HCT116 (cell line): ENCODE measurements at places on chromosomes 5 and 9. TPM values are rescaled to one million over a fixed set of nuclear protein-coding genes. Genes with fewer than 3 reads are reported as not detected.

SAXO1 gene
- total RNA-seq: not detected

DNA sequence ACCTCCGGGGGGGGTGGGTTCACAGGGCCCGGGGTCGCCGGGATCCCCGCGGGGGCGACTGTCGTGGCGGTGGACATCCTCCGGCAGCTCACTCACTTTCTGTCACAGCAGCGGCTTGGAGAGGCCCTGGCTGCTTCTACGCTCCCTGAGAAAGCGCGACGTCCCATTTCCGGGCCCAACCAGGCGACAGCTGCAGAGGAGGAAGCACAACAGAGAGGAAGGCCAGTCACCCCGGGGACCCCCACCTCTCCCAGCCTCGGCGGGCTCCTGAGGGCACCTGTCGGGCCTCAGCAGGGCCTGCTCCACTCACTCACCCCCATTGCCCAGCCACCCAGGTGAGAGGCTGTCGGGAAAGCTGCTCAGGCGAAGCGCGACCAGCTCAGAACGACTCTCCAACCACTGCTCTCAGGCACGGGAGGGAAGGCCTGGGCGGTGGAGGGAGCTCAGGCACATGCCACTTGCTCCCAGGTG is 14.4 kb downstream of the BRD3 start:
- no peak overlapping the region for H3K4me3 ChIP-seq
- no peak for DNase-seq
- no peaks in the 10 kb centered on the region for H3K27me3 ChIP-seq
- H3K27ac ChIP-seq: no peak overlapping the region
- 0 out of 2 replicates have a peak, but pooled peaks cover 7% of the 10 kb centered on the region for H3K36me3 ChIP-seq

DNA sequence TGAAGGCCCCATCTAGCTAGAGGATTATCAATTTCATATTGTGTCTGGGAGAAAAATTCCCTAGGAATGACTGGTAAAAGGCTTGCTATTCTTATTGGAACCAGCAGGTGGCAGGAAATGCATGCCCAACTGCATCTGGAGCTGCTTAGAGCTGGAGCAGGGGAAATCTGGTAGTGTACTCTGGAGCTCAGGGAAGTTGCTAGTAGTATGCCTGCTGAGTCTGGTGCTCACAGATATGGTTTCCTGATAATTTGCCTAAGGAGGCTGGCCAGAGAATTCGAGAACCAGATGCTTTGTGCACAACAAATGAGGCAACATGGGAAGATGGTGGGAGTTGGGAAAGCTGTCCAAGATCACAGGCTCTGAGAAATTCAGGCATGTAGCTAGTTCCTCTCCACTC is 53.7 kb downstream of the G3BP1 start:
- H3K4me1 ChIP-seq: no peaks in the 10 kb centered on the region
- DNase-seq: peak; percentile 36
- H3K36me3 ChIP-seq: no peaks in the 10 kb centered on the region
- no peaks in the 10 kb centered on the region for H3K27me3 ChIP-seq
- no peak overlapping the region for H3K4me3 ChIP-seq
- H3K27ac ChIP-seq: no peak overlapping the region

DNA sequence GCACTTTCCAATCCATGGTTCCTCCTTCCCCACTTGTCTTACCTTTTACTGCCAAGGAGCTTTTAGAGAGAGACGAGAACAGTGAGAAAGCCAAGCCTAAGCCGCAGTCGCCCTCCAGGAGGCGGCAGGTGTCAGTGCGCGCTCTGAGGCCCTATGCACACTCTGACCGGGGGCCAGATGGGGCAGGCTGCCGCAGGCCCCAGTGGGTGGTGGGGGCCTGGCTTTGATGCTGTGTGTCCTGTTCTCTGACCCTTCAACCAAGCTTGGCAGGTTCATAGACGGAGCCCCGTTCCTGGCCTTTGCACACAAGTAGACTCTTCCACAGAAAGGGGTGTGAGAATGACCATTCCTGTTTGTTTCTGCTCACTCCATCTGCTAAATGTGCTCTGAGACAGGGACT is 77.3 kb downstream of the WNK2 start:
- H3K4me3 ChIP-seq: no peak overlapping the region
- no peak for DNase-seq
- no peaks in the 10 kb centered on the region for H3K36me3 ChIP-seq
- no peaks in the 10 kb centered on the region for H3K4me1 ChIP-seq
- H3K27me3 ChIP-seq: no peaks in the 10 kb centered on the region

GRCh38 chr5:174725261-174725990 is 1.0 kb downstream of the MSX2 start:
- H3K4me1 ChIP-seq: peaks cover 6% of the 10 kb centered on the region; the same call in 1 of the 2 replicates
- H3K4me3 ChIP-seq: peak overlapping the region; percentile 77
- H3K27me3 ChIP-seq: peaks cover 11% of the 10 kb centered on the region; the same call in 1 of the 2 replicates
- DNase-seq: no peak

GRCh38 chr5:175629261-175629660 is 28.6 kb upstream of the HRH2 start:
- H3K36me3 ChIP-seq: no peaks in the 10 kb centered on the region
- DNase-seq: no peak
- no peak overlapping the region for H3K27ac ChIP-seq
